ENCODE measurements at places on chromosomes 7 and 10.
A peak's percentile ranks its signal among the peaks of the same experiment; 100 is the strongest.

DNA sequence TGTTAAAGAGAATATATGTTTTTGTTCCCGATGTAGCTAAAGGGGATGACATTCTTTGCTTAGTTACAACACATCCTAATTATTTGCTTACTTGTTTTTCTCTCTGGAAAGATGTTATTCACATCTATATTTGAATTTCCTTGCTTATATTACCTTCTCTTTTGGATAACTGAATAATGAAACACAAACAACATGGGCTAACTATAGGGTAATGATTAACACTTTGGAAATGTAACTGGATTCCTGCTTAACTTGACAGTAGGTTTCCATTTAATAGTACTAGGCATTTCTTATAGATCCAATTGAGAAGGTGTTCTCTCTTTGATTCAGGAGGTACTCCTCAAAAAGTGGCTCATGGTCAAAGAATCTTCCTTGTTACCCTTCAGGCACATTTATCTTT lies 141.1 kb downstream of the CCSER2 start:
- no peak for DNase-seq

- DNase-seq: no peak
Measured at GRCh38 chr7:128937647-128938543, at the start of gene IRF5. Gene IRF5, plus strand, starts transcription at chr7:128937927. Its CDS starts 4,155 bp downstream, at chr7:128942082.

GRCh38 chr10:19958787-19959186 lies 142.6 kb downstream of the PLXDC2 start:
- DNase-seq: no peak

- DNase-seq: no peak
Measured at GRCh38 chr10:49571388-49571787, 32.5 kb upstream of the ERCC6 start.

- DNase-seq: no peak
Measured at GRCh38 chr7:11935905-11936304, 103.9 kb upstream of the THSD7A start.

DNA sequence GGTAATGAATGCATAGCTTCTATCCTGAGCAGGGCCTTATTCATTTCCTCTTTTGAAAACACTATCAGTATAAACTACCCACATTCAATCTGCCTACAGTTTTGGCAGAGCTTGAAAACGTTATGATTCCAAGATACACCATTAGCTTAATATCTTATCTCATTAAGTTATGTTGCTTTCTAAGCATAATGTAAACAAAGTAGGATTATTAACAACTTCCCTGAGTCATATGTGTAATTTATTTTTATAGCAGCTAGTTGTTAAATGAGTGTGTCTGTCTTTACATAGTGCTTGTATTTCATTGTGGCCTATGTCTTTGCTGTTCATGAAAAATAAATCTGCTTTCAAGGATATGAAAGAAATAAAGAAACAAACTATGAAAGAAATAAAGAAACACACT lies 106.2 kb upstream of the DLX6 start:
- no peak for DNase-seq

- no peak for DNase-seq
Measured at GRCh38 chr7:92834507-92835260, 1.7 kb downstream of the CDK6 start.

GRCh38 chr7:80287400-80288174 lies 153.0 kb downstream of the GNAI1 start:
- DNase-seq: no peak

GRCh38 chr7:111083413-111083812 lies 7.5 kb upstream of the LRRN3 start:
- peak; percentile 35 for DNase-seq

GRCh38 chr7:154918741-154919140 lies 84.2 kb downstream of the PAXIP1 start:
- no peak for DNase-seq

Measured in stimulated activated CD4-positive, alpha-beta T cell treated with anti-CD3 and anti-CD28 coated beads, Interleukin-15, amount 100 ng/mL, for 48 hours (primary cell).